NCI-H146 (cell line): ENCODE measurements at places on chromosomes 16 and 17.

DNA sequence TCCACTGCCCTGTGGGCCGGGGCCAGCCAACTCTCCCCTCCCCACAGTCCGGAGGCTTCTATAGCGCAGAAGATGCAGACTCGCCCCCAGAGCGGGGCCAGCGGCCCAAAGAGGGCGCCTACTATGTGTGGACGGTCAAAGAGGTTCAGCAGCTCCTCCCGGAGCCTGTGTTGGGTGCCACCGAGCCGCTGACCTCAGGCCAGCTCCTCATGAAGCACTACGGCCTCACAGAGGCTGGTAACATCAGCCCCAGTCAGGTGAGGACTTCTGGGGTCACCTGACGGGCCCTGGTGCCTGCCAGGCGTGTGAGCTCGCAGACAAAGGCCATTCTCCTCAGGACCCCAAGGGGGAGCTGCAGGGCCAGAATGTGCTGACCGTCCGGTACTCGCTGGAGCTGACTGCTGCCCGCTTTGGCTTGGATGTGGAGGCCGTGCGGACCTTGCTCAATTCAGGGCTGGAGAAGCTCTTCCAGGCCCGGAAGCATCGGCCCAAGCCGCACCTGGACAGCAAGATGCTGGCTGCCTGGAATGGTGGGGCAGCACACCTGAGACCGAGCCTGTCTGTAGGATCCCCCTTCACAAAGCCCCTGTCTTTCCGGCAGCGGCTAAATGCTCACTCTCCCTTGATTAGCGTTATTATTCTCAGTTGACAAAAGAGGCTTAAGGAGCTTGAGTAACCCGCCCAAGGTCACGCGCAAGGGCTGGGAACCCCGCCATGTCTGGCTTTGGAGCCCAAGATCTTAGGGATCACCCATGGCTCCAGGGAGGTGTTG lies 3.9 kb downstream of the SPATA20 start:
- peak; percentile 80 for DNase-seq

DNA sequence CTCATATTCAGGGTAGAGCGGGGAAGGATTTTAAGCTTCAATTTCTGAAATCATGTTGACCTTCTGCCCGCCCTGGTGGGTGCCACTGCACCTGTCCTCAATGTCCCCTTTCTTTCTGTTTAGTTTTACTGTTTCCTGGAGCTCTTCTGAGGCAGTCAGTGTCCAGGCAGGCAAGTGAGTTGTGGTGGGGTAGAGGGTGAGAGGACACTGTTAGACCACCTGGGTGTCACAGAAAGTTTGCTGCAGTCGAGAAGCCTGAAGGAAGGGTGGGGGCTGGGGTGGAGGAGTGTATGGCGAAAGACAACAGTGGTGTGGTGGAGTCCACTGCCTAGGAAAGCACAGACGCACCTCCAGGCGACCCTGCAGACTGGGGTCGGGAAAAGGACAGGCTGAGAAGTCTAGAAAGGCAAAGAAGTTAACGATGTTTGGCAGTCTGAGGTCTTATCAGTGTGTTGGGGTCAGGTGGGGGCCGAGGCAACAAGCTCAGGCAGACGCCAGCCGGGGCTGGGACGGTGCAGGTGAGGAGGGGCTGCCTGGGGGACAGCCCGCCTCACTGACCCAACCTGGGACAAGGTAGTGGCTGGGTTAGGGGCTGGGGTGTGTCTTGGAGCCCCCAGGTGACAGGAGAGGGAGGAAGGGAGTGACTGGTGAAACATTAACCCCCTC lies 23.3 kb upstream of the HOXB13 start:
- no peak for DNase-seq

DNA sequence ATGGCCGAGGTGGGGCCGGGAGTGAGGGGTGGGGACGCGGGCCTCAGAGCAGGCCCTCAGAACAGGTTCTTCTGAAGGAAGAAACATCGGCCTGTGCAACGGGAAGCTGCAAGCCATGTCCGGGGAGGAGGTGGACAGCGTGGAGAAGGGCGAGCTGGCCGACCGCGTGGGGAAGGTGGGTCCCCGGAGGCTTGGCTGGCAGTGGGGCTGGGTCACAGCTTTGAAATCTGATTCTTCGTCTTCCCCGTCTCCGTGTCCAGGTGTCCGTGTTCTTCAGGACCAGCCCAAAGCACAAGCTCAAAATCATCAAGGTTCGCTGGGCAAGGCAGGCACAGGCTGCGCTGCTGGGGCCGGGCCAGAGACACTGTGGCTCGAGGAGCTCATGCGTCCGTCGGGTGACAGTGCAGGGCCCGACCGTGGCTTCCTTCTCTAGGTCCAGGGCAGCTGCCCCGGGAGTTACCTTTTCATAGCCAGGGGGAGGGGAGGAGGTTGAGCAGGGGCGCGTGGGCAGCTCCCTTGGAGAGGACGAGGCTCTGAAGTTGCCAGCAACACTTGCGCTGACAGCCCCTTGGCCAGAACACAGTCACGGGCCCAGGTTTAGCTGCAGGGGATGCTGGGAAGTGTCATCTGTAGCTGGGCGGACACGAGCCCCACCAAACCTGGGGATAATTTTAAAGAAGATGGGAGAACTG lies 51.3 kb downstream of the MEAK7 start:
- no peak for DNase-seq

GRCh38 chr16:80046848-80047247 lies 446.3 kb upstream of the MAF start:
- DNase-seq, result no peak

- DNase-seq, result no peak
These were observed 21.8 kb upstream of the RASD1 start for GRCh38 chr17:17518014-17518413.

- DNase-seq, result no peak
These were observed 12.4 kb upstream of the ZNF19 start for GRCh38 chr16:71501547-71501946.

DNA sequence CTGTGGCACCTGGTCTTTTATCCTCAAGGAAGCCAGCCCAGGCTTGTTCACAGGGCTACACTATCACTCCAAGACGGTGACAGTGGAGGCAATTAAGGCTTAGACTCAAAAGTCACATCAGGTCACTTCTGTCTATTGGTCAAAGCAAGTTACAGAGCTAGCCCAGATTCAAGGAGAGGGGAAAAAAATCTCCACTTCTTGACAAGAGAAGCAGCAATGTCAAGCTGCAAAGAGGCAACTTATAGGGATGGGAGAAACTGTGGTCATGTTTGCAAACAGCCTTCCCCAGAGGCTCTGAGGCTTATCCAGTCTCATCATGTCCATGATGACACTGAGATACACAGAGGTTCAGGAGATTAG lies 31.6 kb downstream of the SERPINF1 start:
- DNase-seq, result no peak

GRCh38 chr16:29316761-29317183 lies 89.7 kb downstream of the NPIPB11 start:
- DNase-seq, result no peak

DNA sequence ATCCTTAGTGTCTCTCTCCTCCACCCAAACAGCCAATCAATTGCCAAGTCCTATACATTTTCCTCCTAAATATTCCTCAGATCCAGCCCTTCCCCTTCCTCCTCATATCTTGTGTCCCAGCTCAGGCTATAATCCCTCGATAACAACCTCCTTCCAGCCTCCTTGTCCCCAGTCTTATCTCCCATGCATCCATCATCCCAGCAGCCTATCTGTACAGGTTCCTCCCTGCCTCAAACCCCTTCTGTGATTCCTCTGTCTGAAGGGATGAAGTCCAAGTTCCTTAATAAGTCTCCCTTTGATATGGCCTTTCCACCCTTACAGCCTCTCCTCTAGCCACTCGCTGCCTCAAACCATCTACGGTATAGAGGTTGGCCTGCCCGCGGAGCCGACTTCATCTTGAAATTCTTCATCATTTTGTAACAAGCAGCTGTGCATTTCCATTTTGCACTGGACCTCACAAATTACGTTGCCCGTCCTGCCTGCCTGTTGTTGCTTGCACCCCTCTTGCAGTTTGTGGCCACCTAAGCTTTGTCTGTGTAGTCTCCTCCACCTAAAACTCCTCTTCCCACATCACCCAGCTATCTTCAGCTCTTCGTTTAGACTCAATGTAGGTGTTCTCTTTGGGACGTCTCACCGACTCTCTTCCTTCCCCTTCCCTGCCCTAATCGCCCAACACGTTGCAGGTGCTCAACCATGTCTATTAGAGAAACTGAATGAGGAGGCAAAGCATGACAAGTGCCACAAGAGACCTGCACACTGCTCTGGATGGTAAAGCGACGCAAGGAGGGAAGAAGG lies 786 bp upstream of the CDK5RAP3 start:
- no peak for DNase-seq

DNA sequence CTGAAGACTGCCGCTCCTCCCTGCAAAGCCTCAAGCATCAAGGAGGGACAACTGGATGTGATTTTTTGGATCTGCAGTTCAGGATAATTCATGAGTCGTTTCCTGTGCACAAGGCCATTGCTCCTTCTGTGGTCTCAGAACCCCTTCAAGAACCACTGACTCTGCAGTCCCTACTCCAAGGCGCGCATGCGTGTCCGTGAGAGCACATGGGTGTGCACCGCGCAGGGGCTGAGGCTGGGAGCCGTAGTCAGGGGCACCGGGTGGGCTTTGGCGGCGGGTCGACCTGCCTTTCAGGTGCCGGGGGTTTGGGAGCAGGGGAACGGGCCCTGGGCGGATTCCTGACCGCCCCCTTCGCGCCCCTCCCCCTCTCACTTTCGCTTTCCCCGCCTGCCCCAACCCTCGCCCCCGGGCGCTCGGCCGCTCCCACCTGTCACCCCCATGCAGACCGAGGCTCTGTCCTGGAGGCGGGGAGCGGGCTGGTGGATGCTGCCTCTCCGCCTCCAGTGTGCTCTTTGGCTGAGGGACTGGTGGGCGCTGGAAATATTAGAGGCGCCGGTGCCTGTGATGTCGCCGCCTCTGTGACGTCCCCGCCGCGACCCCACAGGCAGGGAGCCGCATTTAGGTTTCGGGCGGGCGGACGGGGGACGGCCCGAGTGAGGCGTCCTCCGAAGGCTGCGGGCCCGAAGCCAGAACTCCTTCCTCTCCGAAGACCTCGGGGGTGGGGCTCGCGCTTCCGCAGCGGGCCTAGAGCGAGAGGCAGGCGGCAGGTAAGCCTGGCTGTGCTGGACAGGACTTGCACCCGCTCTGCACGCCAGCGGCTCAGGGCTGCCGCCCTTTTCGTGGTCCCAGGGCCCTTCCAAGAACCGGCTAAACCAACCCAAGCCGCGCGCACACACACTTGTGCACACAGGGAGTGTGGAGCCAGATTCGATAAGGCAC lies at the start of gene SPATA32:
Gene SPATA32 (minus strand): TSS at position 518 of the 939 bp plus-strand sequence. CDS start 78 bp downstream, at position 440.
- DNase-seq, result no peak

DNA sequence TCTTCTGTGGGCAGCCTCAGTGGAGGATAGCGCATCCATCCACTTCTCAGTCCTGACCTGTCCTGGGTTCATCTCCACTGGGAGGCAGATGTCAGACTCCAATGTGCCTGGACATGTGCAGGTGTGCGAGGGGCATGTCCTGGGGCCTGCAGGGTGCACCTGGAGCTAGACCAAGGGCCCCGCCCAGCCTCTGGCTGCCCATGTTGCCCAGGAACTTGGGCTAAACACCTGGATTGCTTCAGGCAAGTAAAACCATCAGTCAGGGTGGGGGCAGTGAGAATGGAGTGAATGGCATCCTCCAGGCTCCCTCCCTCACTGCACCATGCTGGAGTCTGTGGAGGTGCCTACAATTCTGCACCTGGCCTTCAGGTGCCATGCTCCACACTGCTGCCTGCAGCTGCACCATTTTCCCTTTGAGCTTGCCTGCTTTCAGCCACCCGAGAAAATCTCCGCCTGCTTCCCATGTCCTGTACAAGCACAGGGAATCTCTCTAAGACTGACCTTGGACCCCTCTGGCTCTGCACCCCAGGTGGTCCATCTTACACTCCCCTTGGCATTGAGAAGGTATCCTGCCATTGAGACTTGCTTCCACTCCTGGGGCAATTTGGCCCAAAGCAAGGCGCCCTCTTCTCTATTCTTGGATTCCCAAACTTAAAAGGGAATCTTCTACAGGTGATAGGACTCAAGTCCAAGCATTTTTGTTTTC lies 2.1 kb upstream of the MFSD6L start:
- peak; percentile 45 for DNase-seq

DNA sequence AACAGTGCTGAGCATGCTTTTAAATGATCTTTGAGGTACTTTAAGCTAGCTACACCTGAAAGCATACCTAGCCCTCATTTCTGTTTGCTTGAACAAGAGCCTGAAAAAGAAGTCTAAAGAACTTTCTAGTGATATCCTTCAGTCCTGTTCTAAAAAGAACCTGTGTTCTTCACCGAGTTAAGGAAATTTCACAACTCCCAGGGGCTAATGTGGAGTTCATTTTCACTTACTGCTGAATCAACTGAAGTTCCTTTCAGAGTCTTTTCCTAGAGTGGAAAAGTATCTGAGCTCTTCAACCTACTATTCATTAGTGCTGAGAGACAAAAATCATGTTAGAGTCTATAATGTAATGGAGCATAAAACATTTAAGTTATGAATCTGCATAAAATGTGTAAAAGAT lies 66.9 kb downstream of the CHD9 start:
- no peak for DNase-seq

- no peak for DNase-seq
These were observed 85.6 kb upstream of the TNRC6C start for GRCh38 chr17:77872714-77873499.

DNA sequence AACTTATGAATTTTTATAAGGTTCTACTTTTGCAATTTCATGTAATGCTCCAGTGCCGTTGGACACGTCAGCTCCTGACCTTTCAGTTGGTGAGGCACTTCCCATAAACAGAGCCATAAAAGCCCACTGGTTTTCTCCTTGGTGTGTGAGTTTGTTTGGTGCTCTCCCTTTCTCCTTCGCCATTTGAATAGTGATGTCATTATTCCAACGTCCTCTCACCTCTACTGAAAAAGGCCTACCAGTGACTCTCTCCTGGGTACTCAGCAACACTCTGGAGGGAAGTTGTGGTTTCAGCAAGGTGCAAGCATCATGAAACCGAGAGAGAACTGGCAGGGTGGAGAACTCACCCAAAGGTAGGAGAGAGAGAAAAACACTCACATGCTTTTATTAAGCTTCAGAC lies 29.6 kb upstream of the HNF1B start:
- DNase-seq, result no peak

DNA sequence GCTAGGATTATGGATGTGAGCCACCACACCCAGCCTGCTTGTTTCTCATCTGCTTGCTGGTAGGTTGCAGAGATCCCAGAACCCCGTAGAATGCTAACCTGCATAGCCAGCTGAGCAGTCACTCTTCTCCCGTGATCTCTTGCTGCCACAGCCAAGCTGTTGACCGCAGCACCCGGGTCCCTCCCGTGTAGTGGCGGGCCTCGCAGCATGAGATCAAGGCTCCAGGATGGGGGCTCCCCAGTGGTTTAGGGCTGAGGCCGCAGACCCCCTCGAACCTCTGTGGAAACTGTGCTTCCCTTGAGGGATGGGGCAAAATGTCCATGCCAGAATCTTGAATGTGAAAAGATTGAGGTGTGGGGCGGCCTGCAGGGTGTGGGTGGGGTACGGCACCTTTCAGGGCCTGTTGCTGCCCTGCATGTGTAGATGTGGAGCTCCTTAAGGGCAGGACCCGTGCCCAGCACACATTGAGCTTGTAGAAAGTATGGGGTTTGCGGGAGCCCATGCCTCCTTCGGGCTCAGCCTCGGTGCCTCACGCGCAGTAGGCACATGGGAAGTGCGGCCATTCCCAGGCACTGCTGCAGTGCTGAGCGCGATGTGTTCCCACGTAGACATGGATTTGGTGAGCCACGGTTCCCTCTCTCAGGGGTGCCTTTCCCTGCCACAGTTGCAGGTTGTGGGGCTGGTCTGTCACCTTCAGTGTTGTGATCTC lies 99.9 kb downstream of the BANP start:
- DNase-seq, result no peak

- peak; percentile 44 for DNase-seq
These were observed 674 bp downstream of the ZNF821 start for GRCh38 chr16:71883168-71883848.
